Bronchial epithelial cell (primary cell): ENCODE measurements at places on chromosomes 1 and 21. TPM values are rescaled to one million over a fixed set of nuclear protein-coding genes. Genes with fewer than 3 reads are reported as not detected.

Gene CR2
- total RNA-seq, result not detected in 2 replicates

- DNase-seq, result no peak
These were observed 10.8 kb downstream of the CFAP45 start for GRCh38 chr1:159889202-159889601.

Gene MYBPH
- not detected in 2 replicates for total RNA-seq

DNA sequence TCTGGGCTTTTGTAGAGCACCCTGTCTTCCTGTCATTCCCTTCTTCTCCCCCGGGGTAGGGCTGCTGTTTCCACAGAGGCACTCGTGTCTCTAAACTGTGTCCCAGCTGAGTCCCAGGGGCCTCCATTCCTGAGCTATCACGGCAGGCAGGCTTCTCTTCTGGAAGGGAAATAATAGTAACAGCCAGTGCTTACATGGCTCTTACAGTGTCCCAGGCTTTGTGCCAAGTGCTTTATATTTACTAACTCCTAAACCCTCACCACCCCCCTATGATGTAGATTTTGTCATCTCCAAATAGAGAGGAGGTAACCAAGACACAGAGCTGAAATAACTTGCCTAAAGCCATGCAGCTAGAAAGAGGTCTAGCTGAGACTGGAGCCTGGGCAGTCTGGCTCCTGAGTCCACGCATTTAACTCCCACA is 1.4 kb upstream of the CELF3 start:
- DNase-seq, result peak; percentile 35

DNA sequence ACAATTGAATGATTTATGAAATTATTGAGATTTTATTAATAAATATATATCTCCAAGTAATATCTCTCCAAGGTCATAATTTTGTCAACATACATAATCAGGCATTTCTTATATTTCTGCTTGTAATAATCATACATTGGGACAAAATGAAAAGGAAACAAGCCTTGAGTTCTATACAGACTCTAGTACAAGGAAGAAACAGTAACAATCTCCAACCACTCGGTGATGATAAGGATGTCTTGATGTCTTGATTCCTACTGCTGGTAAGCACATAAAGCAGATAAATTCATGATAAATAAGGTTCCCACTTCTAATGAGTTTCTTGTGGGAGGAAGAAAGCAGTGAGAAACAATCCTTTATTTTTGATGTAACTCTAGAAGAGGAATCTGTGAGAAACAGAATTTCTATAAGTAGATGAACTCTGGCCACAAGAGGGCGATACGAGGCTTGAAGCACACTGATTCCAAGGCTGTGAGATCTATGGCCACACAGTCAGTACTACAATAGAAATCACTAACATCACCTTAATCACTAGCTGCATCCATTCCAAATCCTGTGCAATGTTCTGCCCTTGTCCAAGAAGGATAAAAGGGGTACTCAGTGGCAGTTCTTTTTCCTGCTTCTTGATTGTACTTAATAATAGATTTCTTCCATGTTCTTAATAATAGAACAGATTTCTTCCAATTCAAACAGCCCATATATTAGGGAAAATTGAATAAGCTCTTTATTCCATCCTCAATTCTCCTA is 41.4 kb upstream of the LRRC8B start:
- DNase-seq, result peak; percentile 75

- DNase-seq, result no peak
These were observed 30.4 kb upstream of the MAN1C1 start for GRCh38 chr1:25586181-25586588.

Gene MSH4
- 0.26 and 0.51 TPM in 2 replicates for total RNA-seq

DNA sequence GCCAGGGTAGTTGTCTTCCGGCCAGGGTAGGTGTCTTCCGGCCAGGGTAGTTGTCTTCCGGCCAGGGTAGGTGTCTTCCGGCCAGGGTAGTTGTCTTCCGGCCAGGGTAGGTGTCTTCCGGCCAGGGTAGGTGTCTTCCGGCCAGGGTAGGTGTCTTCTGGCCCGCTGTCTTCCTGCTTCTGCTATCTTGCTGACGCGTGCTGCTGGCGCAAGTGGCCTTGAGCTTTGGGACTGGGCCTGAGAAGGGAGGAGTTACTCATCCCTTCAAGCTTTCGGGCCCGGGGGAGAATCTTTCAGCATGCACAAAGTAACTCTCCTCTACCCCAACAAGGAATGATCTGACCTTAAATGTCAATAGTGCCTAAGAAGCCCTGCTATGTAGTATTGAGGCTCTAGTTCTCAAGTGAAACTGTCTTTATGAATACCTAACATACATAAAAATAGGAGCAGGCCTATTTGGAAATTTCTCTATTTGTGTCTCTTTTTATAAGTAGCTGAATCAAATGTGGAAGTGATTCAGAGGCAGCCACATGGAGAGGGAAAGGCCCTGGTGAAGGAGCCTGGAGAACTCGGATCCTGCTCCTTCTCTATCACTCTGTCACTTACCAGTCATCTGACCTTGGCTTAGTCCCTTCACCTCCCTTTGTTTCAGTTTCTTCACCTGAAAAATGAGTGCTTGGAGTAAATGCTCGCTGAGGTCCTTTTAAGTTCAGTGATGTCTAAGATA is 65.6 kb downstream of the RGL1 start:
- peak; percentile 22 for DNase-seq

GRCh38 chr1:6822530-6823359 is 37.5 kb downstream of the CAMTA1 start:
- DNase-seq, result peak; percentile 9

GRCh38 chr1:30726236-30726635 is 2.9 kb upstream of the MATN1 start:
- no peak for DNase-seq

GRCh38 chr1:75616436-75617433 is 5.8 kb upstream of the SLC44A5 start:
- no peak for DNase-seq

DNA sequence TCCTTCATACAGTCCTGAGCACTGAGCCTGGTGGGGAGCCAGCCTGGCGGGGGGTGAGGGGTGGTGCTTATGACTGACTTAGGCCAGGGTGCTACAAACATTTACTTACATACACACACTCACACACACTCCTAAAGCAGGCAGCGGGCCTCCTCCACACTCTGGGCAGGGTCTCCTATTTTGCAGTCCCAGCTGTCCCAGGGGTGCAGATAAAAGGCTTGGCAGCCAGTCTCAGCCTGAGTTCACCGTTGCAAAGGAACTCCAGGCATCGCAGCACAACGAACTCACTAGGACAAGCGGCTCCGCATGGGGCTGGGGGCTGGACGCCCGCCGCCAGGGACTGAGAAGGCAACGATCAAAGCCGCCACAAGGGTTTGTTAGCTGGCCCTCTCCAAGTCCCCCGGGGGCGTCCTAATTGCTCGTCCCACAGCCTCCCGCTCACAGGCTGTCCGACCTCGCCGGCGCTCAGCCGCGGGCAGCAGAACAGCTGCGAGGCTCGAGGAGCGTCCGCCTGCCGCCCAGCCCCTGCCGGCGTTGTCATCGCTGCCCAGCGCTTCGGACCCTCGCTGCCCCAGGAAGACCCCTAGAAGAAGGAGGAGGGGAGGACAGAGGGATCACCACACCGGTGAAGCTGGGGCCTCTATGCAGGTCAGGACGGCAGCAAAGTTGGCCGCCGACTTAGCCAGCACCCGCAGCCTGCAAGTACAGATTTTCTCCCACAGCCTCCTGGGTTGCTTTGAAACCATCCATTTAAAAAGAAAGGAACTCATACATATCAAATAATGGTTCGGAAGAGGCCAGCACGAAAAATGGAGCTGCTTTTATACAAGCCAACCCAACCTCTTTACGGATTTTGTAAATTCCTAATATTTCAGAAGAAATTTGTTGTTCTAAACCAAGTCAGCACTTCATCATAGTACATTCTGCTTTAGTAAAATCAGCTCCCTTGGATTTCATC is 6.2 kb downstream of the BARHL2 start:
- DNase-seq, result no peak

DNA sequence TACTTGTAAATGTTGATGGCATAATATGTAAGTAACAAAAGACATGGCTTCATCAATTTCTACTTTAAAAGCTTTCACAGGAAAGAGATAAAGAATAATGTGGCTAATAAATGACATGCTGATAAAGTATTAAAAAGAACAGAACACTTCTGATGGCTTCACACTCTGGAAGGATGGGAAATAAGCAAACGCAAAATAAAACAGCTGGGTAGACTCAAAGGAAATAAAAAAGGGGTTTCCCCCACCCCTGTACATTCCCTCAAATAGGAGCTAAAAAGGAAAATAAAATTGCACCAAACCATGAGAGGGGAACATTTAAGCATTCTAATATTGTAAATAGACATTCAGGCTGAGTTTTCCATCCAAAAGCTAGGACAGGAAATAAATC is 27.0 kb upstream of the DYRK1A start:
- no peak for DNase-seq

GRCh38 chr1:91682882-91683597 is 182.4 kb downstream of the CDC7 start:
- DNase-seq, result no peak

Gene LIPI
- not detected in 2 replicates for total RNA-seq

- no peak for DNase-seq
These were observed 34.5 kb upstream of the DIPK1A start for GRCh38 chr1:92995441-92996430.
